NCI-H2107 (cell line): ENCODE measurements at places on chromosomes 1 and 21.

GRCh38 chr1:9589144-9589718 lies 520 bp downstream of the TMEM201 start:
- no peak for DNase-seq

- no peak for DNase-seq
These were observed 93.7 kb downstream of the NTMT2 start for GRCh38 chr1:170239445-170239844.

GRCh38 chr1:234400773-234401172 lies 27.5 kb downstream of the COA6 start:
- DNase-seq, result no peak

DNA sequence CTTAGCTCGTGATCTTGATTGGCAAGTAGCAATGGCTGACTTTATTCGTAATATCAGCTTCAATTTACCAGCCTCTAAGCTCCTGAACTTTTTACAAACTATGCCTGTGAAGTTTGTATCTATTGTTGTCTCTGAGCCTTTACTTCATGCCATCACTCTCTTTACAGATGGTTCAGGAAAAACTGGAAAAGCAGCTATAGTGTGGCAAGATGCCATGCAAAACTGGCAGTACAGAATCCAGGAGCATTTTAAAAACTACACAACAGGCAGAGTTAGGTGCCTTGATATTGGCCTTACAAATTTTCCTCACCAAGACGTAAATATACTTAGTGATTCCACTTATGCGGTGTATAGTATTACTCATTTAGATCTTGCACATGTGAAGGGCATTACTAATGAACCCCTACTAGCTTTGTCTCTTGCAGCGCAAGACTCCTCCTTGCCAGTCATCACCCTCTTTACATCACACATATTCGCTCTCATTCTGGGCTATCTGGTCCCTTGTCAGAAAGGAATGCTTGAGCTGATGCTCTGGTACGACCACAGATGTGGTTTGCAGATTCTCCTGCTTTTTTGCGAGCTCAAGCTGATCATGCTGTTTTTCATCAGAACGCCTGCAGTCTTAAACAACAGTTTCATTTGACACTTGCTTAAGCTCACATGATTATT lies 36.3 kb downstream of the CLCA1 start:
- DNase-seq, result no peak

DNA sequence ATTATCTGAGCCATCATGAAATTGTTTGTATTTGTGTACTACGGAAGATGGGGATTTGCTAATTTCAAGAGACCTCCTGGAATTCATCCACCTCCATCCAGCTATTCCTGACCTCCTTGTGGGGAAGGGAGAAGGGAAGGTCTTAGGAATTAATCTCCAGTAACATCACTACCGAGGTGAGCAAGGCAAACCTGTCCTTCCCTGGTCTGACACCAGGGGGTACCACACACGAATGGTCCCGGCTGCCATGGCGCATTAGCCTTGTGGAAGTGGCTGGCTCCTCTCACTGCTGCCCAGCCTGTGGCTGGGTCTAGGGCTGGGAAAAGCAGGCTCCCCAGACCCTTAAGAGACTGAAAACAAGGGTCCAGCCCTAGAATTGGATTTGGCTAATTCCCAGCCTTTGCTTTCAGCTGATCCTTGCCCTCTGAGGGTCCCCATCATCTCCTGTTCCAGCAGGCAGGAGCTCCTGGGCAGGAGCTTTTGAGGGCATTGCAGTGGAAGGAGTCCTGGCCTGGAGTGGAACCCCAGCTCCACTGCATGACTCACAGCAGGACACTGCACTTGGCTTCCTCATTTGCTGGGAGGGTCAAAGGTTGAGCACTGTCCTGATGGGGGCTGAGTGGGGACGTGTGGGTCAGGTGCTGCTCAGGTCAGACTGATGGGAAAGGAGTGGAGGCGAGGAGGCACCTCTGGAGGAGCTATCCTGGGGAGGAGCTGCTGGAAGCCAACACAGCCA lies 34.8 kb downstream of the RIMS3 start:
- no peak for DNase-seq

- no peak for DNase-seq
These were observed 18.8 kb upstream of the PIGM start for GRCh38 chr1:160050619-160051018.

- no peak for DNase-seq
These were observed 6.8 kb downstream of the TENT5C start for GRCh38 chr1:117612517-117613248.

DNA sequence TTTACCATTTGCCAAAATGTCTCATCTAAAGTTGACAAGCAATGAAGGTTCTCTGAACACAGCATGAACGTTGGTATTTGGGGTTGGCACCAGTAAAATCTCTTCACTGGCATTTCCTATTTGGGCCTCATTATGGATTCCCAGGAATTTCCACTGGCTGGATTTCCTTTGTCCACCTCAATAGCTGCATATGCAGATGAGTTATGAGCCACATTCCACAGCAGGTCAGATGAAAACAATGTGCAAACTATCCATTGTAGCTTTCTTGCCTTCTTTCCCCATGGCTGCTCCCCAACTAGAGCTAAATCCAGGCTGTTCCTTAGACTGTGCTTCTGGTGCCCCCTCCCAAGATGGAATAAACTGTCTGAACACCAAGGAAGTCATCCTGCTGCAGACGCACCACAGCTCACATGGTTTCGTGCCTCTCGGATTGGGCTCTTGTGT lies 168.1 kb upstream of the FGGY start:
- DNase-seq, result no peak

- no peak for DNase-seq
These were observed 8.8 kb downstream of the TFF2 start for GRCh38 chr21:42341776-42342542.

DNA sequence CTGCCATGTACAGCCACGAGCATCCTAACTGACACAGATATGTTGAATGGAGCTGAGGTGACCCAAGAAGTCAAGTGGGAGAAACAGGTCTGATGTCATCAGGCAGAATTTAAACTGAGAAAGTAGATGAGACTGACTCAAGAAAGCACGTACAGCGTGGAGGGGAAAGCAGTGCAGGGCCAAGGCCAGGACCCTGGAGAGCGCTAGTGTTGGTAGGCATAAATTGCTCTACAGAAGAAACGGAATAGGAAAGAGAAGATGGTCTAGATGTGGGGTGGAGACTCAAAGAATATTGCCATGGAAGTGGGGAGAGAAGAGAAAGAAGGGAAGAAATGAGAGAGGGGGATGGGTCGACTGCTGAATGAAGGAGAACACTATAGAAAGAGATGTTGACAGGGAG lies 45.3 kb upstream of the GJB5 start:
- DNase-seq, result no peak

- no peak for DNase-seq
These were observed 48.0 kb downstream of the LYST start for GRCh38 chr1:235818632-235819136.

GRCh38 chr1:155202731-155203515 lies 4.8 kb downstream of the THBS3 start:
- no peak for DNase-seq

DNA sequence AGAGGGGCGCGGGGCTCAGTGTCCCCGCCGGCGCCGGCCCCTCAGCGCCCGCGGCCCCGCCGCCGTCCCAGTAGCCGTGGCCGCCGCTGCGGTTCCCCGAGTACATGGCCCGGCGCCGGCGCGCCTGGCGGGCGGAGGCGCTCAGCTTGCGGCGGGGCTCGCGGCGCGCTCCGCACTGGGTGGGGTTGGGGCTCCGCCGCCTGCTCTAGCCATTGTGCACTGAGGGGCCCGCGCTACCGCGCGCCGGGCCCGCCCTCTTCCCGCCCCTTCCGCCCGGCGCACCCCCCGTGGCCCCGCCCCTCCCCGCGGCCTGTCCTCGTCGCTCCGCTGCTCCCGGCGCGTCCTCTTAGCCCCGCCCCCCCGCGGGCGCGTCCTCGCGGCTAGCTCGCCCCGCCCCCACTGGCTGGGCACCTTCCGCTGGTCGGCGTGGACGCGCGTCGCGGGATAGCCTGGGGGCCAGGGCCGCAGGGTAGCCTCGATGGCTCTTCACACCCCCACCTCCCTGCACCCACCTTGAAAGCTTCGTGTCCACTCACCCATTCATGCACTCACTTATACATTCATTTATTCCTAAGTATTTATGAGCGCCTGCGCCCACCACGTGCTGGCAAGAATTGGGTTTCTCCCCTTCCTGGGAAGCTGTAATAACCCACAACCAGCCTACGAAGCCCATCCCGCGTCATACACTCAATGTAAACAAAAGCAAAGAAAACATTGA lies at the start of the genes CHML and OPN3:
Gene CHML, minus strand, starts transcription at position 221 of the 718 bp plus-strand sequence. CDS start 4,603 bp downstream, outside the sequence.
Gene OPN3, minus strand, starts transcription at position 221 of the 718 bp plus-strand sequence. Its CDS starts 115 bp downstream, at position 106.
- peak; percentile 96 for DNase-seq

GRCh38 chr1:204480515-204480914 lies 14.1 kb downstream of the PIK3C2B start:
- no peak for DNase-seq

- no peak for DNase-seq
These were observed 88.1 kb upstream of the WARS2 start for GRCh38 chr1:119228335-119229080.

GRCh38 chr1:201272799-201273198 lies 10.5 kb upstream of the PKP1 start:
- no peak for DNase-seq

- DNase-seq, result no peak
These were observed 987 bp downstream of the GPR137B start for GRCh38 chr1:236143104-236143948.

- no peak for DNase-seq
These were observed 151.1 kb downstream of the GABPA start for GRCh38 chr21:25885880-25886279.

DNA sequence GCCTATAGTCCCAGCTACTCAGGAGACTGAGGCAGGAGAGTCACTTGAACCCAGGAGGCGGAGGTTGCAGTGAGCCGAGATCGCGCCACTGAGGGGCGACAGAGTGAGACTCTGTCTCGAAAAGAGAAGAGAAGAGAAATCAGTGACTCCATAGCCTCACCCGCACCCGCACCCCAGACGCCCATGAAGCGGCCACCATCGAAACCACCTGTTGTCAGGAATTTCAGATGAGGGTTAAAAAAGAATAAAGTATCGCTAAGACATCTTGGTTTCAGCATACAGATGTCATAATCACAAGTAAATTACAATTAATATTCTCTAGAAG lies 47.4 kb downstream of the NPHP4 start:
- DNase-seq, result no peak

DNA sequence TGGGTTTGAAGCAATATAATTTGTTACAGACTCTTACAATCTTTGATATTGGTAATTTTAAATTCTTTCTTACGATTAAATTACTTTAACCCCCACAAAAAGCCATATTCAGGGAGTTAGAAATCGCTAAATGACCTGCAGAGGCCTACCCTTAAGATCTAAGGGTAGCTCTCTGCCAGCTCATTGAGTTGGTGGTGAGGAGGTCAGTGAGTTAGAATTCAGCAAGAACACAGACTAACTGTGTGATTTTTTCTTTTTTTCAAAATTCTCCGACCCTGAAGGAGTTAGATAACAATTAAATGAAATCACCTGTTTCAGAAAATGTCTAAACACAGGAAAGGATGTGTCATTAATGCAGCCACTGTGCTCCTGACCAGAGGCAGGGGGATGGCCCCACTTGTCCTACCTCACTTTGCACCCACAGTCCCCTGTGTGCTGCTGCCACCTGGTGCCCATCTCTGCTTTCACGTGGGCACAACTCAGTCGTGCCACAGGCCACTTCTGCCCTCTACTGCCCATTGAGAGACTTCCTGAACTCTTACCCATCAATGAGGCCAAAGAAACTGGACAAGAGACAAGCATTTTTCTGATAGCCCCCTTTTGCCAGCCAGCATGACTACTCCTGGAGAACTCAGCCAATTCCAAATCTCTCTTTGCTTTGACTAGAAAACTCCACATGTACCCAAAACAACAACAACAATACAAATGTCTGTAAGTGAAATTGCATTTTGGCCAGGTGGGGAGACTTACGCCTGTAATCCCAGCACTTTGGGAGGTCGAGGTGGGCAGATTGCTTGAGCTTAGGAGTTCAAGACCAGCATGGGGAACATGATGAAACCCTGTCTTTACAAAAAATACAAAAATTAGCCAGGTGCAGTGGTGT lies 8.4 kb downstream of the CFAP45 start:
- peak; percentile 77 for DNase-seq

DNA sequence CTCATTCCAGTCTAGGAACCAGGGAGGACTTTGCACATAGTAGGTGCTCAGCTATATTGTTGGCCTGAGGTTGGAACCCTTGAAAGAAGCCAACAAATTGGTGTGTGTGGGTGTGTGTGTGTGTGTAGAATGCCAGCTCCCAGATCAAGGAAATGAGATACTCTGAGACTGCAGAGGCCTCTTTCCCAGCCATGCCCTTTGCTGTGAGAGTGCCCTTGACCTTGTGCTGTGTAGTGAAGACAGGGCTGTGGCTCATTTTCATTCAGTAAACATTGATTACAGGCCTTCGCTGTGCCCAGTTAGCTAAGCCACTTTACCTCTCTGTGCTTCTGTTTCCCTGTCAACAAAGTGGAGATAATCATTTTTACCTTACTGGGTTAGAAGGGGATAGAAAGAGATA lies 3.2 kb downstream of the CYP4B1 start:
- DNase-seq, result no peak

DNA sequence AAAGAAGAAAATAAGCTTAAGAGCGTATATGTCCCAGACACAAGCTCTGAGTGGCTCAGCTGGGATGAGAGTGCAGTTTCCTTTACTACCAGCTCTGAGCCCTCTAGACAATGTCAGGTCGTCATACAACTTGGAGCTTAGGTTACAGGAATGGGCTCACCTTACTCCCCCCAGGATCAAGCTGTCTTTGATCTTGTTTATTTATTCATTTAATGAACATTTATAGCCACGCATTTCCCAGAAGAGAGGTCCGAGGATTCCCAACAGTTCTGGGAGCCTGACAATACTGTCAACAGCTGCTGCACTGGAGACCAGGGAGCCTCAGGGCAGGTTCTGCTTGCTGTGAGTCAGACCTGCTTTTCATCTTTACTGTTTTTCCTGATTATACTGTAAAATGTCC lies 378.9 kb downstream of the PLPP3 start:
- DNase-seq, result peak; percentile 26

- no peak for DNase-seq
These were observed 97.9 kb upstream of the MARK1 start for GRCh38 chr1:220430059-220430458.

DNA sequence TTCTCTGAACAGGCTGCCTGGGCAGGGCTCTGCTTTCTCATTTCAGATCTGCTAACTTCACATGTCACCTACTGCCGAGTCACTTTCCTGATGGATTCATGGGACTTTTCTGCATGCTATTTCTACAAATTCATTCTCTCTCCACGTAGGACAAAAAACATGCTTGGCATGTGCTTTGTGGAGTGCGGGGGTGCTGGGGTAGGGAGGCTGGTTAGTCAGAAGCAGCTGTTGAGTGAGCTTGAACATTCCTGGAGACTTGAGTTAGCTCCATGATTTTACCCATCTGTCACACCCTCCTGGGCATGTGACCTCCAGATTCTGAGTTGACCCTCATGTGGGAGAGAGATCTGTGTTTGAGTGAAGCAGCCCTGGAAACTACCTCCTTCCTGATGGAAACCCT lies 71.4 kb downstream of the UCK2 start:
- DNase-seq, result no peak

- DNase-seq, result no peak
These were observed 194.6 kb upstream of the LMO4 start for GRCh38 chr1:87134061-87134460.
